CD4-positive, CD25-positive, alpha-beta regulatory T cell (primary cell): ENCODE measurements at places on chromosomes 5 and 9. TPM values are rescaled to one million over a fixed set of nuclear protein-coding genes. Genes with fewer than 3 reads are reported as not detected.

The LRRC14B gene
- polyA plus RNA-seq, result not detected

The WNK2 gene
- not detected for polyA plus RNA-seq

The FGF1 gene
- polyA plus RNA-seq, result not detected

The ACTBL2 gene
- polyA plus RNA-seq, result not detected

The LCN9 gene
- polyA plus RNA-seq, result not detected

The LVRN gene
- not detected for polyA plus RNA-seq

The MYMK gene
- not detected for polyA plus RNA-seq

The C5orf52 gene
- not detected for polyA plus RNA-seq

GRCh38 chr5:120098902-120099535 is 365.1 kb upstream of the PRR16 start:
- H3K4me1 ChIP-seq, result no peaks in the 10 kb centered on the region
- H3K4me3 ChIP-seq, result no peak overlapping the region
- H3K36me3 ChIP-seq, result no peaks in the 10 kb centered on the region
- no peaks in the 10 kb centered on the region for H3K27me3 ChIP-seq
- no peak for DNase-seq
- no peak overlapping the region for H3K27ac ChIP-seq

GRCh38 chr9:68706363-68707201 is 1.5 kb downstream of the PIP5K1B start:
- H3K36me3 ChIP-seq, result no peaks in the 10 kb centered on the region
- H3K4me1 ChIP-seq, result peaks cover 11% of the 10 kb centered on the region

- H3K27me3 ChIP-seq, result no peaks in the 10 kb centered on the region
- H3K4me1 ChIP-seq, result no peaks in the 10 kb centered on the region
- H3K27ac ChIP-seq, result no peak overlapping the region
- no peaks in the 10 kb centered on the region for H3K36me3 ChIP-seq
- no peak overlapping the region for H3K4me3 ChIP-seq
- DNase-seq, result no peak
Measured at GRCh38 chr5:1907616-1908015, 24.9 kb upstream of the IRX4 start.

DNA sequence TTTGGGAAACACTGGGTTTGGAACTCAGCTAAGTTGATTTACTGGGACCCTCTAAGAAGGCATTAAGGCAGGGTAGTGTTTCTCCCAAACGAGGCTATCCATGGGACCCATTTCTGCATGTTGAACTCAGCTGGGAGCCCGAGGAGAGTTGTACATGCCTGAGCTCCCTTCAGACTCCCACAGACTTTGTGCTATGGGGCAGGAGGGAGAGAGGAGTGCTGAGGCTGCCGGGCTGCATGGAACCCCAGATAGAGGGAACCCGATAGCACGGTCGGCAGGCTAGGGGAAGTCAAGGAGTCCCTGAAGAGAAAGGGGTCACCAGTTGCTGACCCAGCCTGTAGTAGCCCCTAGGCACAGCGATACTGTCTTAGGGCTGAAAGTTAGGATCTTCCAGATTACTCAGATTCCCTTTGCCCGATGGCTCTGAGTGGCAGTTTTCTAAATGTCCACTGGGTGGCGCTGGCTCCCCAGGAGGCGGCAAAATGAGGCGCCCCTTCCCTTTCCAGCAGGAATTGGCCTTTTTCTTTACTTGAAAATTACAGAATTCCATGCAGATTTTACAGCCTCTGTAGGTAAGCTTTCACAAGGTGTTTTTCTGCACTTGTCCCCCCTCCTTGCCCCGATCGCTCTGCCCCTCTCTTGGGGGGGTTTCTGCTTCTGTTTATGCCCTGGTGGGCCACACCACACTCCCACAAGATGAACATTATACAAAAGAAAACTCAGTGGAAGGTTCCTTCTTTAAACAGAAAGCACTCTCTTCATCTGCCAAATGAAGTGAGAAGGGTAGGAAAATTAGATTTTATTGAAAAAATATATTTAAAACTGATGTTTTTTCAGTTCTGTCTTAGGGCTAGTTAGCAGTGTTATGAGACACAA is 17.8 kb downstream of the NANS start:
- H3K4me1 ChIP-seq, result peaks cover 35% of the 10 kb centered on the region
- peak; percentile 59 for DNase-seq
- peak overlapping the region; percentile 84 for H3K27ac ChIP-seq
- H3K36me3 ChIP-seq, result peaks cover 9% of the 10 kb centered on the region

DNA sequence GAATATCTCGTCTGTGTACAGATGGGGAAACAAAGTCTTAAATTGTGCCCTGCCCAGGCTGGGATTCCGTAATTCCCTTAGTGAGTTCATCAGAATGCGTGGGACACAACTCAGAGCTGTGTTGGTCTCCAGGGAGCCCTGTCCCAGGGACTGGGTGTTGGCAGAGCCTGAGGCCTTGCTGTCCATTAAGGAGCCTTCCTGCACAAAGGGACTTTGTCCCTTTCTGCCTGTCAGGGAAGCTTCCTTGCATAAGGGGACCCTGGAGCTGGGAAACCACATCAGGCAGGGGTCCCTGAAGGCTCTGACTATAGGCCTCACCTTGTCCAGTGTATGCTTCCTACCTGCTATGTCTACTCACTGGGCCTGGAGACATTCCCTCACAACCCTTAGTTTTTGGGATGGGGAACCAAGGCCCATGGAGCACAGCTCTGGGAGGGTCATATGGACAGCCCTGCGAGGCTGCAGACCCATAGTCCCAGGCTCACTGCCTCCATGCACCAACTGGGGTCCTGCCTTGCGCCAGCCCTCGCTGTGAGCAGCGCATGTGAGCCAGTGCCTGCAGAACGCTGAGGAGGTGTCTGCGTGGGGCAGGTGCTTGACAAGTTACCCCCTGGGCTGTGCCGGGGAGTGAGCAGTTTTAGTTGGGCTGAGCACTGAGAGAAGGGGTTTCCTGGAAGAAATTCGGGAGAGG is 1.6 kb downstream of the CARD19 start:
- H3K27ac ChIP-seq, result peak overlapping the region; percentile 91
- DNase-seq, result no peak
- no peaks in the 10 kb centered on the region for H3K27me3 ChIP-seq
- no peaks in the 10 kb centered on the region for H3K36me3 ChIP-seq

DNA sequence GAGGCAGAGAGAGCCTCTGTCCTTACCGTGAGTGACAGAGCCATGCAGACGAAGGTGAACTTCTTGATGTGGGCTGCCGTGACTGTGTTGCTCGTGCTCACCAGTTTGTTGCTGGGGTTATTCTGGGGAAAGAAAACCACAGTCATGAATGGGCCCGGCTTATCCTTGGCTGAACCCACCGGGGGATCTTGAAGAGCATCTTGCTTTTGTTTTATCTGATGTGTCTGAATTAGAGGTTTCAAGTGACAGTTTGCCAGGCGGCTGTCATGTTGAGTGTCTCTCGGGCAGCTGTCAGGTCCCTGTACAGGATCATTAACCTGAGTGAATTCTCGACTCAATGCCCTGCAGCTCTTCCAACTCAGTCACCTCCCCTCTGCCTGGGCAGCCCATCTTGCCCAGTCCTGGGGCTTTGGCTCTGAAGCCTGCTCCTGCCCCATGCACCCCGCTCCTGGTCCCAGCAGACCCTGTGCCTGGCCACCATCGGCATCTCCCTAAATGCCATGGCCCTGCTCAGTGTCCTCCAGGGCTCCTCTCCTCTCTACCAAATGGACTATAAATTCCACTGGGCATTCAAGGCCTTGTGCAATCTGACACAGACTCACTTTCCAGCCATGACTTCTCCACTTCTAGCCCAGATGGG is 77.4 kb downstream of the OTULIN start:
- no peaks in the 10 kb centered on the region for H3K4me1 ChIP-seq
- H3K27ac ChIP-seq, result no peak overlapping the region
- peak; percentile 21 for DNase-seq
- H3K27me3 ChIP-seq, result no peaks in the 10 kb centered on the region
- peaks cover 84% of the 10 kb centered on the region for H3K36me3 ChIP-seq

- no peak for DNase-seq
- no peaks in the 10 kb centered on the region for H3K36me3 ChIP-seq
- no peak overlapping the region for H3K27ac ChIP-seq
- no peak overlapping the region for H3K4me3 ChIP-seq
Measured at GRCh38 chr9:116275418-116276195, 122.0 kb downstream of the PAPPA start.

DNA sequence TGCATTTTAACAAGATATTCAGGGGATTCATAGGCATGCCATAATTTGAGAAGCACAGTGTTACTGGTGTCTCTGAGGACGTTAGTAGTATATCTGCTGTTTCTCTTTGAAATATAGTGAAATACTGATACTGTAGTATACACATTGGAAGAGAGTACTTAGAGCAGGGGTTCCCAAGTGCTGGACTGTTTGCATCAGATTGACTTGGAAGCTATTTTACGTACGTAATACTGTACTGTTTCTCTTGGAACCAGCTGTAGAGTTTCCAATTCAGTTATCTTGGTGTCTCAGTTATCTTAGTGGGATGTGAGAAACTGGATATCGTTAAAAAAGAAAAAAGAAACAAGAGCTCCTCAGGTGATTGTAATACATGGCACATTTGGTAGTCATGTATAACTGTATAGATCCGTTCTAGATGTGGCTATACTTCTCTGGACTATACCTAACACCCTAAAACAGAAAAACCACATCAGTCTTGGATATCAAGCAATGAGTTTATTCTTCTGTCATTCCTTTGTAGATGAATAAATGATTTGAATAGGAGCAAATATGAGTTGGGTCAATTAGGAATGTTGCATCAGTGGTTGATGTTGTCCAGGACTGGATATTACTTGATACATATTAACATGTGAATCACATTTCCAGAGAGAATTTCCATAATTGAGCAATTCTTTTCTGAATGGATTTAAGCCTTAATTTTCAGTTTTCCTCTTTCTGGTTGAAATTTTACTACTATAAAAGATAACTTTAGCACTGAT is 33.4 kb downstream of the PRRC1 start:
- peaks cover 64% of the 10 kb centered on the region for H3K36me3 ChIP-seq
- no peak overlapping the region for H3K4me3 ChIP-seq
- DNase-seq, result no peak

- H3K27ac ChIP-seq, result no peak overlapping the region
- no peaks in the 10 kb centered on the region for H3K36me3 ChIP-seq
- no peak for DNase-seq
- no peak overlapping the region for H3K4me3 ChIP-seq
- no peaks in the 10 kb centered on the region for H3K4me1 ChIP-seq
Measured at GRCh38 chr9:22718653-22719052, 272.0 kb downstream of the DMRTA1 start.

GRCh38 chr9:14883310-14883944 is 26.8 kb downstream of the FREM1 start:
- no peak overlapping the region for H3K27ac ChIP-seq
- H3K4me1 ChIP-seq, result no peaks in the 10 kb centered on the region
- no peaks in the 10 kb centered on the region for H3K36me3 ChIP-seq
- no peaks in the 10 kb centered on the region for H3K27me3 ChIP-seq
- no peak for DNase-seq
- H3K4me3 ChIP-seq, result no peak overlapping the region

DNA sequence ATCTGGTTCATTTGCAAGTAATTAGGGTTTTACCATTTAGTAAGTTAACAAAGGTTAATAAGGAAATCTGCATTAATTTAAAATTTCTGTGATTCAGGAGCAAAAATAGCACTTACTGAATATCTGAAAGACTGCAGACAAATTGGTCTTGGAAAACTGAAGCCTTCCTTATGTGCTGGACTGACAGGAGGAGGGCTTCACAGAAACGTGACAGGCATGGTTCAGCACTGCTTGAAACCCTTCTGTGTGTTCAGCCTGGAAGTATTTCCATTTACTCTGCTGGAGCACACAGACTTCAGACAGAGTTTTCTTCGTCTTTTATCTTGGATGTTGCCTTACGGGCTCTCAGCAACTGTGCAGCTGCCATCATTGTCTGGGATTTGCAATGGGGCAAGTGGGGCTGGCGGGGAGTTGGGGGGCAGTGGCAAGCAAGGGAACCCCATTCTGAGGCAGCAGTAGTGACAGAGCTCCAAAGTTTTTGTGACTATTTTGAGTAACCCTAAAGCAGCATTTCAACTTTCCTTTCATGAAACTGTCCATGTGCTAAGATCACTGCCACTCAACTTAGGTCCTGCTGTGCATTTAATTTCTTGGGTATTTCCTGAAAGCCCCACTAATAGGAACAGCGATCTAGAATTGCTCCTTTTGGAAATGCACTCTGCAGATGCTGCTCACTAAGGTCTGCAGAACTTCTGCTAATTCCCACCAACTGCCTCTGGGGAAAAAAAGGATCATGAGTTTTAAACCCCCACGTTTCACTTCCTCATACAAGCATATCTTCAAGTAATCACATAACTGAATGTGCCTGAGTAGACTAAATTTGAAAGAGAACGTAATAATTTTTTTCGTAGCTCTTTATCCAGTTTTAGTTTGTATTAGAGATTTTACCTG is 56.6 kb downstream of the KCNN2 start:
- H3K27me3 ChIP-seq, result no peaks in the 10 kb centered on the region
- DNase-seq, result no peak
- H3K4me3 ChIP-seq, result no peak overlapping the region
- no peaks in the 10 kb centered on the region for H3K4me1 ChIP-seq
- no peaks in the 10 kb centered on the region for H3K36me3 ChIP-seq

DNA sequence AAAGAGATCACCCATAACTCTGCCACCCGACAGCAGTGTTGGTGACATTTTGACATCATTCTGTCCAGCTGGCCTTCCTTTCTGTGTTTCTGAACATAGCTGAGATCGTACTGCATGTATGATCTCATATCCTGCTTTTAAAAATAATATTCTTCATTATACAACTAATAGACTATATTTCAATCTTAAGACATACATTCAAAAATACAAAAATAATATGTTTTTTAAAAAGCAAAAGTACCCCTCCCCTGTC is 47.7 kb upstream of the RPL26L1 start:
- peaks cover 24% of the 10 kb centered on the region for H3K36me3 ChIP-seq
- H3K4me3 ChIP-seq, result no peak overlapping the region
- H3K27ac ChIP-seq, result no peak overlapping the region
- H3K4me1 ChIP-seq, result no peaks in the 10 kb centered on the region
- H3K27me3 ChIP-seq, result no peaks in the 10 kb centered on the region
- no peak for DNase-seq

- no peaks in the 10 kb centered on the region for H3K27me3 ChIP-seq
- peak overlapping the region; percentile 69 for H3K27ac ChIP-seq
- no peaks in the 10 kb centered on the region for H3K36me3 ChIP-seq
- DNase-seq, result peak; percentile 82
Measured at GRCh38 chr5:180873615-180874520, 12.8 kb upstream of the ZFP62 start.

DNA sequence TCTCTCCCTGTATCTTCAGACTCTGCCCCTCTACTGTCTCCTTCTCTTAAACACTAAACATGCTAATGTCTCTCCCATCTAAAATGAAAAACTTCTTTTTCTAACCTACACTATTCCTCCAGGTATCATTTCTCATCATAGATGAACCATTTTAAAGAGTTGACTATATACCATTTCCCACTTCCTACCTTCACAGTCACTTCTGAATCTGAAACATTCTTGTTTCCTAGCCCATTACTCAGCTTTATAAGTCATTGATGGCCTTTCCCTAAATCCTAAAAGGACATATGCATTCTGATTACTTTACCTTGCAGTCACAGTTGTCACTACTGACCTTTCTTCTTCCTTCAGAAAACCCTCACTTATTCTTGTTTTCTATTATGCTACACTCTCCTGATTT is 118.2 kb downstream of the SSBP2 start:
- H3K4me1 ChIP-seq, result peaks cover 12% of the 10 kb centered on the region
- DNase-seq, result peak; percentile 1
